Right kidney (tissue), 9 donors: ENCODE measurements at places on chromosomes 6 and 20.

- DNase-seq, result no peak
Measured at GRCh38 chr20:1075616-1076015, 42.8 kb upstream of the PSMF1 start.

DNA sequence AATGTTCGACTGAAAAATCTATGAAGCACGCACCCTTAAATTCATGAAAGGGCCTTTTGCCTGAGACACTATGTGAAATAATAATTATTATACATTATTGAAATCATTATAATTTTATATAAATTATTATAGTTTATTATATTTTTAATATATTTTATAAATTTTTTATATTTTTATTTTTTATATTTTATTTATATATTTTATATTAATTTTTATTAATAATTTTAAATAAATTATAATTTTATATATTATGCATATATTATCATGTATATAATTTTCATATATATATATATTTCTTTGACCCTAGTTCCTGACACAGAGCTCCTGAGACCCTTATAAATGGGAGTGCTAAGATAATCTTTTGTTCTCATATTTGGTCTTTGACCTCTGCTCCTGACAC lies 13.5 kb downstream of the NCR2 start:
- DNase-seq, result no peak

GRCh38 chr6:36873612-36874442 lies 776 bp downstream of the PPIL1 start:
- DNase-seq, result peak; percentile 11

DNA sequence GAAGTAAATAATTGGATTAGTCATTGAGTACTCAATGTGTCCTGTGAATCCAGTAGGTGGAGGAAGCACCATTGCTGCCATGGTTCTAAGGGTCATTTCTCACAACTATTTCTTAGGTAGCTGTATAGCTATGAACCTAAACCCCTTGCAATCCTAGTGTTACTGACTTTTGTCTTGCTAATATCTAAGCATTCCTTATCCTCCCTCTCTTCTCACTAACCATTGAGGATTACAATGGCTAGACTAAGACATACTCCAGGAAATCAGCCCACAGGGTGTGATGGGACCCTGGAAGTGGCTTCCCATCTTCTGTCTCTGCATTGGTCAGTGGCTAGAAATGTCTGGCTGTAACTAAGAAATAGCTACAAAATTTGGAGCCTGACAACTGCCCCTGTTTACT lies 27.3 kb upstream of the FOXA2 start:
- DNase-seq, result no peak

DNA sequence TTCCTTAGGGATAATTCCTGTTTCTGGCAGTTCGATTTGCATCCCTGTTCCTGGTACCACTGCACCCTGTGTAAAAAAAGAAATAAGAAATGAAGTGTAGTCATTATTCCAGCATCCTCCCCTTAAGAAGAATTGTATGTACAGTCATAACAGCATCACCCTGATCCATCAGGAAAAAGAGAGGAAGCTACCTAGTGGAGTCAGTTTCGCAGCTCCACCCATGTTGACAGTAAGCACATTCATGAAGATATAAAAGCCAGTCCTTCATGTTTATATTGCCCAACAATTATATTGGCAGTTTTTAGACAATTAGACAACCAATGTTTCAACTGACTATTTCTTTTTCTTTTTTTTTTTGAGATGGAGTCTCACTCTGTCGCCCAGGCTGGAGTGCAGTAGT lies 21.2 kb upstream of the HLA-G start:
- DNase-seq, result no peak

GRCh38 chr20:49569411-49570115 lies 1.6 kb upstream of the PTGIS start:
- DNase-seq, result no peak

DNA sequence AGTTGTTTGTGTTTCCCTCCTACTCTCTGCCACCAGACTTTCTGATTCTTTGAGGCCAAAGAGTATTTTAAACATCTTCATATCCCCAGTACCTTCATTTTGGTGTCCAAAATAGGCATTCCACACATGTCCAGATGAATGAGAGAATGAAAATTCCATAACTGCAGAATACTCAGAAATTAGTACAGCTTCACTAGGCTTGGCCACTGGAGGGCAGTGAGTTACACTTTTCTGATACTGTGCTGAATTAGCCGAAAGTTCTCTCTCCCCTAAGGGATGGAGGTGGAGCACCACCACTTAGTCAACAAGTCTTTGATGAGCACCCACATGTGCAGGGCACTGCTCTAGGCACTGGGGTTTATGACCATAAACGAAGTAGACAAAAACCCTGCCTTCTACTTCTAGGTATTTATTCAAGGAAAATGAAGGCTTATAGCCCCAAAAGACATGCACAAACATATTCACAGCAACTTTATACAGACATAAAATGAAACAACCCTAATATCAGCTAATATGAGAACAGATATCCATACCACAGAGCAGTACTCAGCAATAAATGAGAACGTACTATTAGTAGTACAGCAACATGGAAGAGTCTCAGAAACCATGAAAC lies 46.1 kb upstream of the TMEM217 start:
- DNase-seq, result no peak

DNA sequence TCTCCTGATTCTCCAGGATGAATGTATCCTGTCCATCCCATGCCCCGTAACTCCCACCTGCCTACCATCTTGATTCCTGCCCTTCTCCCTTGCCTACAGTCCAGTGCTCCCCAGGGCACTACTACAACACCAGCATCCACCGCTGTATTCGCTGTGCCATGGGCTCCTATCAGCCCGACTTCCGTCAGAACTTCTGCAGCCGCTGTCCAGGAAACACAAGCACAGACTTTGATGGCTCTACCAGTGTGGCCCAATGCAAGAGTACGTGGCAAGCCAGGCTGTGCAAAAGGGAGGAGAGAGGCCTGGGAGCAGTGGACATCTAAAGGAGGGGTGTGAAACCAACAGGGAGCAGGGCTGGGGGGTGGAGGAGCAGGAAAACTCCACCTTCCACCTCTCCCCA lies 15.0 kb upstream of the ZNF76 start:
- no peak for DNase-seq

DNA sequence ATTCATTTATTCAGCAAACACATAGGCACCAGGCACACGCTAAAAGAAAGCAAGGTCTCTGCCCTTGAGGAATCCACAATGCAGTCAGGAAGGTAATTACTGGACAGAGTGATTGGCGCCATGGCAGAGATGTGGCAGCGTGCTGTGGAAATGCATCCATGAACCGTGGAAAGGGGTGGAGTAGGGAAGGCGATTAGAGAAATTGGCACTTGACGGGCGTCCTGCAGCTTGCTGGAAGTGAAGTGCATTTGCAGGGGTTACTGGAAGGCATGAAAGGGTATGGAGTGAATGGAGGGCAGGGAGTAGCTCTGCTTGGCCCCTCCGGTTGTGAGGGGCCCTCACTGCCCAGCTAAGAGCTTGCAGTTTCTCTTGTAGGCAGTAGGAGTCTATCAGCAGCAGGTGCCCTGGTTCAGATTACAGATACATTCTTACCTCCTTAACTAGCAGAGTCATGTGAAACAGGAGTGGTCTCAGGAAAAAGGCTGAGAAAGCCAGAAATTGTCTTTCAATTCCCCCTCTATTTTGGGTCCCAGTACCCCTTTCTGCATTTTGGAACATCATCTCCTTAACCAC lies 122.5 kb upstream of the TIAM2 start:
- DNase-seq, result peak; percentile 31

GRCh38 chr6:115415378-115415777 lies 645.3 kb downstream of the FRK start:
- DNase-seq, result no peak

DNA sequence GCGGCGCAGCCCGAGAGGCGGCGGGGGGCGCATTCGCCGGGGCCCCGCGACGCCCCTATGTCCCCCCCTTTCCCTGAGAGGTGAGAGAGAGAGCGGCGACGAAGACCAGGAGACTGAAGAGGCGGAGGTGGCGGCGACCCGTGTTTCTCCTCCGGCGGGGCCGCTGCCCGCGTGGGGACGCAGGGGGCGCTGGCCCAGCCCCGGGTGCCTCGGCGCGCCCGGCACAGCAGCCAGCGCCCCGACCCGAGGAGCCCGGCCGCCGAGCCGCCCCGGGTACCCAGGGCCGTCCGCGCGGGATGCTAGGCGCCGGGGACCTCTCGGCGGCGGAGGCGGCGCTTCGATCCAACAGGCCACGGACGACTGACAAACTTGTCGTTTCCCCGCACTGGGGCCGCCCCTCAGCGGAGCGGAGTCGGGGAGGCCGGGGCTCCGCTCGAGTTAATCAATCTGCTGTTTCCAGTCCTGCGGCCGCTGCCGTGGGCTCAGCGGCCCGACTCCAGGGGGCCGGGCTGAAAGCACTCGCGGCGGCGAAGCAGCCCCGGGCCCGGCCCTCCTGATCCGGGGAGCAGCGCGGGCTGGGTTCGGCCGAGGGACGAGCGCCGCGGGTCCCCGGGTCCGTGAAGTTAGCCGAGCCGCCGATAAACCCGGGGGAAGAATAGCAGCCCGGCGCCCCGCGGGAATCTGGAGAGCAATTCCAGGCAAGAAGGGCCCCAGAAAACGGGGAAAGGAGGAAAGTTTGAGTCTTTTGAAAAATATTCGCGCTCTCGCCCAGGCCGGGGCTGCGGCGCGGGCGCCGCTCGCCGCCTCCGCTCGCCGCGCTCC lies 631 bp downstream of the MDGA1 start:
- peak; percentile 81 for DNase-seq

DNA sequence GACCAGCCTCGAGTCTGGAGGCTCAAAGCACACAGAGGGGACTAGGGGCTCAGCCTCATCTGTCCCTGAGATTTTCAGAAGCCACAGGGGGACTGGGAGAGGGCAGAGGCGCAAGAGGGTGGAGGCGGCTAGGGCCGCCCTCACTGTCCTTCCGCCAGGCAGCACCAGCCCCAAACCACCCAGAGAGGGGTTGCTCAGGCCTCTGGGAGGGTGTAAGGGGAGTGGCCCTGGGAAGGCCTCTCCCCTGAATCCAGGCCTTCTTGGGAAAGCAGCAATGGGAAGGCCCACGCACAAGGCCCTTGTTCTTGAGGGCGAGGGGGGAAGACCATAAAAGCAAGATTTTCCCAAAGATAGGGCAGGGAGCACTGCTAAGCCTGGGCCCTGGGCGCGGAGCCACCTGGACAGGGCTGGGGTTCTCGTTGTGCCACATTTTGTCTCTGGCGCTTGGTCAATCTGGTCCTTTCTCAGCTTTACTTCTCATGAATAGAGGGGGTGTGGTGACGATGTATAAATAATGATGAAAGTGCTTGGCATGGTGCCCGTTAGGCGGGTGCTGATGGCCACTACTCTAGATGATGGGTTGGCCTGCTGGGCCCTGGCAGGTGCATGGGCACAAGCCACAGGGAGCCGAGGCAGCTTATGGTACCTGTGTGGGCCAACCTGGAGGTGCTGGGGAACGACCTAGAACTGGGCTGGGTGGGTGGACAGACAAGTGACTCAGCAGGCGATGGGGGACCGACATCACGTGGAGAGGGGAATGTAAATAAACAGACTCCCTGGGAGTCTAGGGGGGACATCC lies 4.8 kb downstream of the SAMD10 start:
- no peak for DNase-seq

- DNase-seq, result no peak
Measured at GRCh38 chr6:49269190-49269589, 193.9 kb downstream of the MMUT start.

- DNase-seq, result no peak
Measured at GRCh38 chr6:37017606-37018197, 12.2 kb downstream of the FGD2 start.

DNA sequence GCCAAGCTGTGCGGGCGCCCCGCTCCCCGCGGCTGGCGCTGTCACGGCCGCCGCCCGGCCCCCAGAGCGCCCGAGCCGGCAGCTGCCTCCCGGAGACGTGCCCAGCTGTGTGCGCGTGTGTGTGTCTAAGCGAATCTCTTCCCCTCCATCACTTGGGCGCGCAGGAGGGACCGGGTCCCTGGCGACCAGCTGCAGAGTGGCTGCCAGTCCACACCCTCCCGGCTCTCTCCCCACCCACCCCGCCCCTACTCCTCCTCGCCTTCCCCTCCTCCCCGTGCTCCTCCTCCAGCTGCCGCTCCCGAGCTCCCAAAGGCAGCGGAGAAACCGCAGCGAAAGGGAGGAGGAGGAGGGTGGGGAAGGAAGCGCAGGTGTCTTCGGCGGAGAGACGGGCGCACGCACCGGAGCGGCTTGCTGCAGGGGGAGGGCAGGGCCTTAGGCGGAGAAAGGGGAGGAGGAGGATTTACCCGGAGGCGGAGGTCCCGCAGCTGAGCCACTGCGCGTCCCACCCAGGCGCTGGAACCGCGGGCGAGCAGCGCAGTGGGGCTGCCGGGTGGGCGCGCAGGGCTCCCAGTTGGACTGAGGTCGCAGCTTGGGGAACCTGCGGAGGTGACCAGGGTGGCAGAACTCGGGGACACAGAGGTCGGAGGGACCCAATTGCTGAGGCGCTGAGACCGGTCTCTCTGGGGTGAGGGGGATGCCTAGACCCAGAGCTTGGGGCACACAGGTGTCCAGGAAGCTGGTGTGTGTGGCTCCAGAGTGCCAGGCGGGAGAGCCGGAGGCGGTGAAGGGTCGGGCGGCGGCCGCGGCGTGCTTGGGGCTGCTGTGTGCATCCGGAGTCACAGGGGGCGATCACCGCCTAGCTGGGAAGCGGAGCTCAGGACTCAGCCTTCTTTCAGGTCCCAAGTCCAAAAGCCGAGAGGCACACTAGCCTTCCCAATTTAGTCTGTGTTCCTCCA lies at the start of gene HS3ST5:
Gene HS3ST5, minus strand, starts transcription at position 198 of the 956 bp plus-strand sequence. CDS start 280,178 bp downstream, outside the sequence.
- DNase-seq, result peak; percentile 71

DNA sequence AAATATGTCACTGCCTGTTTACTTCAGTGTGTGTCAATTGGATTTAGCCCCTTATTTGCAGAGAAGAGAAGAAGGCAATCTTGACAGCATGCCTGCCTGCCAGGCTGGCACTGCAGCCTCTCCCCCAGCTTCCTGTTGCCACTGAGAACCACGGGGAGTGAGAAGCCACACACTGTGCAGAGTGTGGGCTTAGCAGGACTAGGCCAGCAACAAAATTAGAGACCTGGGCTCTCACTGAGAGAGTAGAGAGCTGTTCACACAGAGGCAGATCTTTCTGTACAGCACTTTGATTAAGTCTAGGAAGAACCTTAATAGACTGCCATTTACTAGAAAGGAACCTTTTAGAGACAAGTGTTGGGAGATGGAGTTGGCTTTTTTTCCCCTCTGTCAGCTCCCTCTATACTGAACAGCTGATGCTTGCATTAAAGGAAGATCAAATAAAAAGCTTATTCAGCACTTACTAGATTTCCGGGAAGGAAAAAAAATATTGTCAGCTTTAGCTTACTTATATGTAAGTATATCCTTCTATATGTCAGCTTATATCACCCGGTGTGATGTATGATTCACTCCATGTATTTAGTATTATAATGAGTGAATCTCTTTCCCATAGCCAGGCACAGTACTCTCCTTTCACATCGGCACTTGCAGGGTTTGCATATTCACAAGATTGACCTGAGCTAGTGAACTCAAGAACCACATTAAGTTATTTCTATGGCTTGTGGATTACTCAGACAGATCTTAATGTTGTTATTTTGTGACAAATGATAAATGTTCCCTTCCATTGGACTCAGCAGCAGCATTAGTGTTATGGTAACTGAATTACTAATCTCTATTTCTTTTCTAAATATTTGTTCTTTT lies 851.0 kb upstream of the EPHA7 start:
- DNase-seq, result peak; percentile 3
